ENCODE measurements at places on chromosomes 13 and 19.
A peak's percentile ranks its signal among the peaks of the same experiment; 100 is the strongest.

- DNase-seq = no peak
Measured at GRCh38 chr13:93230261-93230855, 3.8 kb downstream of the GPC6 start.

DNA sequence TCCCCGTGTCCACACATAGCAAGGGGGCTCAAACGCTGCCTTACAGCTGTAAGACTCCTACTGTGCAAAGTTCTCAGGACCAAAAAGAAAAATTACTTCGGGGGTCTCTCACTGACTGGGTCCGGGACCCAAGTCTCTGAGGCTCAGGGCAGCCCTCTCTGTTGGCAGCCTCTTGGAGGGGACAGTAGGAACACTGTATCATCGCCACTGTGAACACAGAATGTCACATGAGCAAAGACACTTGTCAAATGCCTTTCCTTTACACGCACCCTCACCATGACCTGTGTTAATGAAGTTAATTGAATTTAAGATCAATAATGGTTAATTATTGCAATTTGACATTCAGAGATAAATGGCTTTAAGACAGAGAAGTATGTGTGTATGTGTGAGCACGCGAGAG, 49.6 kb downstream of the TSHZ3 start:
- DNase-seq = no peak

DNA sequence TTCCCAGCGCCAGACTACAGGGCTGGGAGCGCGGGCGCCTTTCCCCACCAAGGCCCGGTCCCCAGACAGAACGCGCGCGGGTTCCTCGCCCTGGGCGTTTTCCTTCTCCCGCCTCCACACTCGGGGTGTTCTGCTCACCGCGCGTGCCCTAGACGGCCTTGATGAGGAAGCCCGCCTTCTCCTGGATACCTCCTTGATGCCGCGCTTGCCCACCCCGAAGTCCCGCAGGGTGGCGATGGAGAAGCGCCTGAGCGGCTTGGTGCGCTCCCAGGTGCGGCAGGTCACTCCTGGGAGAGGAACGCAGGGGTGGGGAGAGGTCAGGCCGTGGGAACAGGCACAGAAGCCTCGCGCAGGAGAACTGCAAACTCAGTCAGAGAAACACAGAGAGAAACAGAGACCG, 34.8 kb downstream of the CYP2B6 start:
- no peak for DNase-seq

- DNase-seq = no peak
Measured at GRCh38 chr13:39637890-39638289, 17.6 kb upstream of the COG6 start.

GRCh38 chr19:678791-679388, 2.7 kb downstream of the FSTL3 start:
- DNase-seq = no peak

DNA sequence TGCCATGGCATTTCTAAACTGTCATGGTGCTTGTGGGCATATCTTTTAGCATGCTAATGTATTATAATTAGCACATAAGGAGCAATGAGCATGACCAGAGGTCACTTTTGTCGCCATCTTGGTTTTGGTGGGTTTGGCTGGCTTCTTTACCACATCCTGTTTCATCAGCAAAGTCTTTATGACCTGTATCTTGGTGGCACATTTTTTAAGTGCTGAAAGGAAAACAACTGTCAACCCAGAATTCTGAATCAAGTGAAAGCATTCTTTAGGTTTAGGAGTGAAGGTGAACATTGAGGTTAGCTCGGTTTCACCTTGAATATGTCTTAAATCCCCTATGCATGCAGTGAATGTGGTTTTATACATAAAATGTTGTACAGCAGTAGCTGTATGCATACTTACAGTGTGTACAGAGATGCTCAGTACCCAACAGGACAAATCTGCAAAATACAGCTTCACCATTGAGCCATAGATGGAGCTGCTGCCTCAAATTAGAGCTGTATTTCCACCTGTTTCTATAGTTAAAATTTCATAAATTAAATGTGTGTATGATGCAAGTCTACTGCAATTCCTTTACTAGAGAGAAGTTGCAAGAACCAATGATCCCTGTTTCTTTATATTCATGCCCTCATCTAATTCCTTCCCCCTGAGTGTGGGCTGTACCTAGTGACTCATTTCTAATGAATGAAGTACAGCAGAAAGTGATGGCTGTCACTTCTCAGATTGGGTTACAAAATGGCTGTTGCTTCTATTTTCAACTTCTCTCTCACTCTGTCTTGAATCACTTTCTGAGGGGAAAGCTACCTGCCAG, 25.2 kb upstream of the IGSF23 start:
- DNase-seq = peak; percentile 81

GRCh38 chr13:66159511-66159910, 1070.6 kb downstream of the PCDH9 start:
- no peak for DNase-seq

Measured in inflammatory macrophage (primary cell).